Activated T-helper 1 cell treated with anti-CD3 and anti-CD28 coated beads, Interleukin-2, amount 50 U/mL, for 16 hours (primary cell): ENCODE measurements at places on chromosomes 12 and 14.

GRCh38 chr12:50404307-50404706 lies 3.6 kb downstream of the LARP4 start:
- no peak for DNase-seq

- no peak for DNase-seq
Measured at GRCh38 chr14:91038439-91038838, 22.0 kb downstream of the RPS6KA5 start.

- no peak for DNase-seq
Measured at GRCh38 chr12:20105943-20106342, 262.4 kb upstream of the PDE3A start.

DNA sequence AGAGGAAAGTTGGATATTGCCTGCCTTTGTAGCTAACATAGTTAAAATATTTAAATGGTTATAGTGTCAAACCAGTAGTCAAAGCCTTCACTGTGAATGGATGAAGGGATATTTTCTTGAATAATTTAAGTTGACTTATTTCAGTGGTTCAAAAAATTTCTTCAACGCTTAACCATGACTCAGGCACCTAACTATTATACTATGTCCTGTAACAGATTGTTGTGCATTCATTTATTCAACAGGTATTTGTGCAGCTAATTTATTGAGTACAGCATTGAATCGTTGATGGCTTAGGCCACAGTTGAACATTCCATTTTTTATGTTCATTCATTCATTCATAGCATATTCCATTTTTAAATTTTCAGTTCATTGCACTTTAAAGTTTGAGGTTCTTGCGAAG lies 9.2 kb downstream of the HIF1A start:
- no peak for DNase-seq

- no peak for DNase-seq
Measured at GRCh38 chr12:65444996-65445395, 166.5 kb downstream of the MSRB3 start.

DNA sequence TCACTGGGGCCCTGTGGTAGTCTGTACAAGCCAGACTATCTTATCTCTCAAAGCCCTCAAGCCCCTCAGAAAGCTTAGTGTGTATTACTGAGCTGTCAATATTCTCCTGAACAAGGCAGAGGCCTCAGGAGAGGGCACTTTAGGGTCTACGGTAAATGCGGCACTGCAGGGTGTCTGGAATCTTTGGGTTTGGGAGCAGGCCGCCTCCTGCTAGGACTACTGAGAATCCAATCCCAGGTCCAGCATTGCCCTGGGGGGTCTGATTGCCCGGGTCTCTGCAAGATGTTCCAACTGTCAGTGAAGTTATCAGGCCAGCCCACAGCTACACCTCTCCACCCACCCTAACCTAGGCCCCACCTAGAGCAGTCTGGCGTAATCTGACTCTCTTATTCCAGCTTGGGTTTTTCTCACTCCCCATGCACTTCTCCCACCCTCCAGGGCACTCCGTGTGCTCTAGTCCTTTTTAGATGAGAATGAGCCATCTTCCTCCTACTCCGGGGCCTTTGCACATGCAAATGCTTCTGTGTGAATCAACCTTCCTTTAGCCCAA lies 4.3 kb upstream of the ZFP36L1 start:
- no peak for DNase-seq

DNA sequence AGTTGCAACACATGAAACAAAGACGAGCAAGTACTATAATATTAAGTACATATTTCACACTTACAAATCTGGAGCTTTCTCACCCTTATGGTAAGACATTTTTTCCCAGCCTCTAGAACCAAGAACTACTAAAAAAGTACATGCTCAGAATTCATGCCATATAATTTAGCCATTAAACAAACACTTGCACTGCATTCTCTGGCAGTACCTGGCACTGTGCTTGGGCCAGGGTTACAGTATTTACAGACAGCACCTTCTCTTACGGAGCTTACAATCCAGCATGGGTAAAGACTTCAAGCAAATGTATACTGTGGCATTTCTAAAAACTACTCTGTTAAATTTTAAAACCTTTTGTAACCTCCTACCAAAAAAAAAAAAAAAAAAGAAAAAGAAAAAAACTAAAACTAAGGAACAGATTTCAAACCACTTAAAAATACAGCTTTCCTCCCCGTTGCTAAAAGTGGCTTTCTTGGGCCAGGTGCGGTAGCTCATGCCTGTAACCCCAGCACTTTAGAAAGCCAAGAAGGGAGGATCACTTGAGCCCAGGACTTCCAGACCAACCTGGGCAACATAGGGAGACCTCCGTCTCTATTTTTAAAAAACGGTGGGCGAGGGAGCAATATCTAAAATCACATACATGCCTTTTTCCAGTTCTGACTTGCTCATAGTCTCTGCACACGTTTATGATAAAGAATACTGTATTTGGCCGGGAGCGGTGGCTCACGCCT lies 956 bp downstream of the GNPTAB start:
- no peak for DNase-seq

DNA sequence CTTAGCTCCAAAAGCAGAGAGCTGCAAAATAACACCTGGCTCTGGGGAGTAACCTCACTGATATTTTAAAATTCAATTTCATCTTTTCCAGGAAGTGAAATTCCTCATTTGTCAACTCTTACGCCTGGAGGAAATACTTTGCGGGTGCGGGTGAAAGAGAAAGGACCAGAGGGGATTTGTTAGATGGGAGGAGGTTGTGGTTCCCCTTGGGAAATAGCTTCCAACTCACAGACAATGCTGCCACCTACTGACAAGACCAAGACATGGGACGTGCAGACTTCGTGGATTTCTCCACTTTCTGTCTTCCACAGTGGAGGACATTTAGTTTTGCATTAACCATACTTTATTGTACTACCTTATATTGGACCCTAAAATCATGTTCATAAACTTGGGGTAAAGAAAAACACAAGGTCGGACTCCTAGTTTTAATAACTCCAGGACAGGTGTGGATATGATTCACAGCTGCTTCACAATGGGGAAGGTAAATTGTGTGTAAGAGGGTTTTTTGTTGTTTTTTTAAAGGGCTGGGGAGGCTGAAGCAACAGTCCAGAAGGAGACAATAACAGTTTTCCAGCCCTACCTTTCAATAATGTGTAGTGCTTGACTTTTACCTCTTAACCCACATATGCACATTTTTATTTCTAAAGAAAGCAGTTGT lies 10.8 kb downstream of the FBXL14 start:
- DNase-seq: peak; percentile 41

DNA sequence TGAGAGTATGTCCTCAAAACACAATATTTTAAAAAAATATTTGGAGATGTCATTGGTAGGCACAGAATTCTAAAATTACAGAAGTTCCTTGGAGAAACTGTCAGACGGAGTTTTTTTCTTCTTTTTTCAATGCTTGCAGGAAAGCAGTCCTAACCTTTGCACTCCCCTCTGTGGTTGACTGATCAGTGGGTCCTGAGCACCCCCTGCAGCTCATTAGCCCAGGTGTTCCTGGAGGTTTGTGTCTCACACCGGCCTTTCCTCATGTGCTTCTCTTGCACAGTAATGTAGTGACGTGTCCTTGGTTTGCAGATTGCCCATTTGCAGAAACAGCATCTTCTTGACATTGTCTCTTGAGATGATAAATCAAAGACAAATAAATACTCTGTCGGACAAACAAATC lies 513.0 kb downstream of the TMEM121 start:
- DNase-seq: peak; percentile 48

GRCh38 chr12:4107911-4108697 lies 165.5 kb upstream of the CCND2 start:
- DNase-seq: no peak

GRCh38 chr14:33934043-33934750 lies 16.7 kb downstream of the EGLN3 start:
- DNase-seq: no peak
